ENCODE measurements at places on chromosomes 12 and 14.

GRCh38 chr14:57846596-57846995 is 19.3 kb downstream of the SLC35F4 start:
- no peak for DNase-seq

GRCh38 chr12:112179916-112180315 is 54.6 kb downstream of the TRAFD1 start:
- no peak for DNase-seq

- DNase-seq = no peak
Observed at GRCh38 chr12:66596199-66596598, 82.7 kb downstream of the GRIP1 start.

DNA sequence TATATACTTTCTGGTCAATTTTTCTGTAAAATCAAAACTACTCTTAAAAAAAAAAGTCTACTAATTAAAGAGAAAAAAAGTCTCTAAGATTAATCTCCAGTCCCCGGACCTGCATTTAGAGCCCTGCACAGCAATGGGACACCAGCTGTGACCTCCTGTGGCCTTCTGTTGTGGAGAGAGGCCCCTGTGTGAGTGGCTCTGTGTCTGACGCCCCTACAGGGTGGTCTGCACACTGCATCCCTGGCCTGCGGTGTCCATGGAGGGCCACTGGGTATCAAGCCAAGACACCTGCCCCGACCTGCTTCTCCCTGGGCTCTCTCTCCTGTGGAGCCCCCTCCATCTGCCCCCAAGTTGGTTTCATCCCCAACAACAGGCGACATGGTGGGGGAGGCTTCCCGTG is 248.0 kb upstream of the DIO3 start:
- DNase-seq = no peak

DNA sequence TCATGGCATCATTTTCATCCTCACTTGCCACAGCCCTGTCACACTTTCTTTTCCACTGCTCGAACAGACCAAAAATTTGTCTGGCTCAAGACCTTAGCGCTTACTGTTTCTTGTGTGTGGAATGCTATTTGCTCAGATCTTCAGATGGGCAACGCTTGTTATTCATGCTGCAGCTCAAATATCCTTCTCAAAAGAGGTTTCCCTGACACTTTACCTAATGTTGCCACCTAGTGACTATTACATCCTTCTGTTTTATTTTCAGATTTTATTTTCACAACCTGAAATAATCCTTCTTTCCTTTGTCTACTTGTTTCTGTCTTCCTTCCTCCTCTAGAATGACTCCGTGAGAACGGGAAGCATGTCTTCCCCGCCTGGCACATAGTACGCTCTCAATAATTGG is 5.6 kb downstream of the FBXO33 start:
- peak; percentile 32 for DNase-seq

DNA sequence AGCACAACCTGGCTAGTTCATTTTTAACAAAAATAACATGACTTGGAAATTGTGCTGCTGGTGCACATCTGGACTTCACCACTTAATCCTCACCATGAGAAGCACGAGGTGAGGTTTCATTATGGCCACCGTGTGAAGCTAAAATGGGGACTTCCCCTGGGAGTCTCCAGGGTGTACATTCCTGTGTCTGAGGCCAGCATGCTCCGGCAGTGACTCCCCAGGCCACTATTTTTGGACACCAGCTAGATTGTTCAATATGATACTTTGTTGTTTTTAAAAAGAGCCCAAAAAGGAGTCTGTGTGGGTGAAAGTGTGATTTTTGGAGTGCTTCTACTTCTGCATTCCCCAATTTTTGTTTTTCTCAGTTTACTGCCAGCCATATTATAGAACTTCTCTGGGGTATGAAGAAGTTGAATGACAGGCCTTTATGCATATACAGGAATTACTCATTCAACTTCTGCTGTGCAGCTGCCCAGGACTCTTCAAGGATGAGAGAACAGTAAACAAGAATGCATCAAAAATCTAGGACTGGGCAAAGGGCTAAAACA is 16.9 kb upstream of the AICDA start:
- DNase-seq = no peak

DNA sequence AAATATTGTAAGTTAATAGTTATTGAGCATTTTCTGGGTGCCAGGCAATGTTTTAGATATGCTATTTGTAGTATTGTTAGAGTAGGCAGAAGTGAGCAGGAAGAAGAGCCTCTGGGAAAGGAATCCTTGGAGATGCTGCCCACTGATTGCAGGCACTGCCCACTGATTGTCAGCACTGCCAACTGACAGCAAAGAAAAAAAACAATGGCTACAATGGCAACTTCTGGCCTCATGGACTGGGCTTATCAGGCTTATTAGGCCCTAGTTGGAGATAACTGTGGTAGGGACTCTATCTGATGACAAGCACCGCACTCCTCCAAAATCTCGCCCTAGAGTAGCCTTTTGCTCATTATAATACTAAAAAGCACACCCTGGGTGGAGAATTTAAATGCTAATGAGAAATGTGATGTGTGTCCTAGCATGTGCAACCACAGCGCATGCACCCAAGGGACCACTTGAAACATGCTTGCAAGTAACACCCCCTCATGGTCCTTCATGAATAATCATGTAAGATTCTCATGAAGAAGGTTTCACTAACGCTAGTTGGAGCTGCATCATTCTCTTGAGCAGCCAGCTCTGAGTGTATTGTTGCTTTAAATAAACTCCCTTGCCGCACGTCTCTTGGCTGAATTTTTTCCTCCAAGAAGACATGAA is 103.5 kb upstream of the PPP4R3A start:
- no peak for DNase-seq

- DNase-seq = no peak
Observed at GRCh38 chr14:22412926-22413411, 176.1 kb downstream of the DAD1 start.

- DNase-seq = no peak
Observed at GRCh38 chr14:103123634-103124500, 606 bp downstream of the TNFAIP2 start.

DNA sequence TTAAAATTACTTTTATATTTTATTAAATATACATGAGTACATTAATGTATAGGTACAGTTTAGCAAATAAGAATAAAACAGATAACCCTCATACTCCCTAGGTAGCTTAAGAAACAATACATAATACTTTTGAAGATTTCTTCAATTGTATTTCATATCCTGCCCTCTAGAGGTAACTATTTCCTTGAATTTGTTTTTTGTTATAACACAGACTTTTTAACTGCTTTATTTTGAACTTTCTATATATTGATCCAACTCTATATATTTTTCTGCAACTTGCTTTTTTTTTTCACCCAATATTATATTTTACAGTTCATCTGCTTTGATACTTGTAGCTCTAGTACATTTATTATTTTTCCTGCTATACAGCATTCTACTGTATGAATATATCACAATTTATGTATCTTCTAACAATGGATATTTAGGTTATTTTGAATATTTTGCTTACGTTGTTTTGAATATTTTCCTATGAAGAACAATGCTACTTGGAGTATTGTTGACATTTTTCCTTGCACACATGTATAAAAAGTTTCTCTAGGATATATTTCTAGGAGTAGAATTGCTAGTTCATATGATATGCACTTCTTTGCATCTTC is 72.8 kb upstream of the ABCD2 start:
- peak; percentile 48 for DNase-seq

- no peak for DNase-seq
Observed at GRCh38 chr12:82710741-82711140, 24.0 kb downstream of the TMTC2 start.

GRCh38 chr14:45123271-45123670 is 11.0 kb downstream of the FKBP3 start:
- DNase-seq = no peak

- DNase-seq = no peak
Observed at GRCh38 chr12:131907379-131908091, 13.1 kb downstream of the ULK1 start.

- no peak for DNase-seq
Observed at GRCh38 chr12:18462442-18462841, 201.1 kb downstream of the PIK3C2G start.

DNA sequence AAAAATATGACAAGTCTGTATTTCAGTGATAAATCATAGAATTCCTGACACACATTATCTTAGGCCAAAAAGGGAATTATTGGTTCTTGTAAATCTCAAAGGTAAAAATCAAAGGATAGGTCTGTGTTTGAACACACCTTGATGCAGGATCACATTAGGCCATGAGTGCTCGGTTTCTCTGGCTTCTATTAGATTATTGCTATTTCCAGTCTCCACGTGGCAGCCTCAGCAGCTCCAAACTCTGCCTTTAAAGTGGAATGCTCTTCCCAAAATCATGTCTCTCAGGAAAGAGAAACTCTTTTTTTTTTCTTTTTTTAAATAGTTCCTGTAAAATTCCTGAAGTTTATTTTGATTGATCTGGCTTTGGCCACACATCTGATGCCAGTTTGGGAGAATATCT is 105.6 kb upstream of the FRMD6 start:
- DNase-seq = no peak

DNA sequence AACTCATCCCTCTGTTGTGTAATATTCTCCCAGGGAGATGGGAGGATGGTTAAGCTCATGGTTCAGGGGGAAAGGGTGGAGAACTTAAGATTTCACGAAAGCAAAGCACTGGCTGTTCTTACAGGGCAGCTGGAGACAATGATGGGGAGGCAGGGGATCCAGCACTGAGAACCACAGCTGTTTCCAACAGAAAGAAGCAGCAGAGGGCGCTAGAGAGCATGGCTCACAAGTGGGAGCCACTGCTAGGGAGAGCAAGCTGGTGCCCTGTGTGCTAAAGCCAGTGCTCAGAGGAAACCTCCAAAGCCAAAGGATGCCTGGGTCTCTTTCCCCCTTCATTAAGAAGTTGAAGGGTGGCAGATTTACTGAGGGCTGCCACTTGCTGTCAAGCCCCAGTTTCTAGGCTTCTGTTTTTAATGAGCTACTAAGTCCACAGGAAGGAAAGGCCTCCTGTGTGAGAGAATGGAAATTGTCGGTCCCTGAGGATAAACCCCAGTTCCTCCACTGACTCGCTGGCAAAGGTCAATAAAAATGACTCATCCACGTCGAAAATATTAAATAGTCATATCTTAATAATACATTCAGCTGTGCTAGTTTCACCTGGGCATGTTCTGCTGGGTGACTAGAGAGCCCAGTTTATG is 199.7 kb downstream of the ANO2 start:
- DNase-seq = peak; percentile 11

DNA sequence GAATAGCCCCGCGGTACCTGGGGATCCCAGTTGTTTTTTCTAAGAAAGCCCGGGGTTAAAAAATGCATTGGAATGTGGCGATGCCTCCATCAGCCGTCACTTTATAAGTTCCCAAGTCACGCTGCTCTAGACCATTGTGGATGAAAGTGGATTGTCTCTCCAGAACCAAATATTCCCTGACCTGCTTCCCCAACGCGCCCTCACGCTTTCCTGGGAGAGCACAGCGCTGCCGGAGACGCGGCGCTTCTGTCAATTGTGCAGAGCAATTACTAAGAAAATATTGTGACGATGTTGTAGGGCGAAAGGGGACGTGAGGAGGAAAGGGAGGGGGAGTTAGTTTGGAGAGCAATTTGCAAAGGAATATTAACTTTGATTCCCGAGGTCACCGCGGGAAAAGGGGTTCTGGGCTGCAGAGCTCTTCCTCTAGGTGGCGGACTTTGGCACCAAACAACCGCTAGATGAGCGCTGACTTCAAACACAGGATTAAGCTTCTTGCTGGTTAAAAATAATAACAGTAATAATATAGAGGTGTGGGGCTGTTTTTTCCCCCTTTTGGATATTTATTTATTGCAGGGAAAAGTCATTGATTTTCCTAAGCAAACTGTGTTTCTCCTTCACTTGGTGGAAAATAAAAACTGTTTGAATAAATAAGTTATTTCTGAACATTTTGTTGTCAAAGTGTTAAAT is 9.6 kb upstream of the FOXG1 start:
- DNase-seq = no peak

DNA sequence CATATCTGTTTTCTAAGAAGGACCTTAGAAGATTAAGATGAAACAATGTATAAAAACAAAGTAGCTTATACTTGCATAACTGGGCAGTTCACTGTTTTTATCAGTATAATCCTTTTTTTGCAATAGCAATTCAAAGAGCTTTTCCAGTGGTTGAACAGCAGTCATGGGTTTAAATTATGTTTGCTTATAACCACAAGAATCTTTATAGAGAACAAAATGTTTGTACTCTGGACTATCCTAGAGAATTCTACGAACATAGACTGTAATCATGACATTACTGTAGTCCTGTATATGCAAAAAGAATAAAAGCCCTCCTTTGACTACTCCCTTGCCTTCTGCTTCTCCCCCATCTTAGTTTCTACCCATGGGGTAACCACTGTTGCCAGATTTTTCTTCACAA is 5.7 kb downstream of the FAM177A1 start:
- no peak for DNase-seq

GRCh38 chr14:59213368-59214315 is 25.2 kb downstream of the DAAM1 start:
- DNase-seq = no peak

DNA sequence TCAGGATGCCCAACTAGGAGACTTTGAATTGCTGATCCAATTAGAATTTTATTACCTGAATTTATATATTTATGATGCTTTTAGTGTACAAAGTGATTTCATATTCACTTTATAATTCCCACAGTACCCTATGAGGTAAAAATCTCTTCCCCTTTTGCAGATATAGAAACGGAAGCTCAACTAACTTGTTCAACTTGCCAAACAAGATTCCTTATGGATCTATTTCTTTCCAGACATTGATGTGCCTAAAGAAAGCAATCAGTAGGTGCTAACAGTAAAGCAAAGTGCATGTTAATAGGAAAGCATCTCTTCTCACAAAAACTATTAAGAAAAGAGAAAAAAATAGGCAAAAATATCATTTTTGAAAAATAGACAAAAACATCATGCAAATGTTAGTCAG is 65.9 kb upstream of the PPP1R12A start:
- DNase-seq = no peak

- no peak for DNase-seq
Observed at GRCh38 chr14:25750436-25750835, 700.5 kb upstream of the STXBP6 start.

GRCh38 chr12:88185988-88186387 is 43.9 kb downstream of the TMTC3 start:
- no peak for DNase-seq

DNA sequence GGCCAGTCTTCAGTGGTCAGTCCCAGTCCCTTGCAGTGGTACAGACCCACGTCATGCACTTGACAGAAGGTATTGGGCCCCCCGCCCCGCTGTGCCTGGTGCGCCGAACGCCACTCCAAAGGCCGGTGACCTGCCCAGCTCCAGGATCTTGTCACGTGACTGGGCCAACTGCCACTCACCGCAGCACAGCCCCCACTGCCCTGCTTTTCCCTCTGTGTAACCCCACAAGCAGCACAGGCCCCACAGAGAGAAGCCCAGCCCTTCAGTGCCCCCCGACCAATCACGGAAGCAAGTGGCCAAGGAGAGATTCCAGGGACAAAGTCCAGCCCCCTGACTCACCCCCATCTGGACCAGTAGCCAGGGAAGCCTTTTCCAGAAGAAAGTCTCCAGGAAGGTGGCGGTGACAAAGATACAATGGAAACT is 498 bp downstream of the GPR132 start:
- peak; percentile 46 for DNase-seq

- peak; percentile 70 for DNase-seq
Observed at GRCh38 chr14:24436355-24437019, 6.1 kb downstream of the SDR39U1 start.

GRCh38 chr12:58169826-58170225 is 228.5 kb downstream of the ATP23 start:
- no peak for DNase-seq

Data from CD4-positive, alpha-beta T cell treated with Interleukin-2 at 100 ng/mL for 4 hours (primary cell).